Aorta (tissue), 5 donors: ENCODE measurements at places on chromosomes 7 and 10. TPM values are rescaled to one million over a fixed set of nuclear protein-coding genes. Genes with fewer than 3 reads are reported as not detected.

DNA sequence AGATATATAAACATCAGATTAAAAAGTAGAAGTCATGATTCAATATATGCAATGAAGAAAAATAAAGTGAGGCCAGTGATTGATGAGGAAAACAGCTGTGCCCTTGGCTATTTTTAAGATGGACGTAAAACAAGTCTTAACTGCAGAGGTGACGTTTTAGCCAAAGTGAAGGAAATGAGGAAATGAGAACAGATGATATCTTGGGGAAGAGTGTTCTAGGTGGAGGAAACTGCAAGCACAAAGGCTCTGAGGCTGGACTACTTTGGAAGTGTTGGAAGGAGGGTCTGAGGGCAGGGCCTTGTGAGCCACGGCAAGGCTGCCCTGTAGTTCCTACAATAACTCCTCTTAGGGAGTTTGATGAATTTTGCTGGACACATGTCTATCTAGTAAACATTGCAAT is 140.5 kb upstream of the AKR1E2 start:
- no peak for DNase-seq

DNA sequence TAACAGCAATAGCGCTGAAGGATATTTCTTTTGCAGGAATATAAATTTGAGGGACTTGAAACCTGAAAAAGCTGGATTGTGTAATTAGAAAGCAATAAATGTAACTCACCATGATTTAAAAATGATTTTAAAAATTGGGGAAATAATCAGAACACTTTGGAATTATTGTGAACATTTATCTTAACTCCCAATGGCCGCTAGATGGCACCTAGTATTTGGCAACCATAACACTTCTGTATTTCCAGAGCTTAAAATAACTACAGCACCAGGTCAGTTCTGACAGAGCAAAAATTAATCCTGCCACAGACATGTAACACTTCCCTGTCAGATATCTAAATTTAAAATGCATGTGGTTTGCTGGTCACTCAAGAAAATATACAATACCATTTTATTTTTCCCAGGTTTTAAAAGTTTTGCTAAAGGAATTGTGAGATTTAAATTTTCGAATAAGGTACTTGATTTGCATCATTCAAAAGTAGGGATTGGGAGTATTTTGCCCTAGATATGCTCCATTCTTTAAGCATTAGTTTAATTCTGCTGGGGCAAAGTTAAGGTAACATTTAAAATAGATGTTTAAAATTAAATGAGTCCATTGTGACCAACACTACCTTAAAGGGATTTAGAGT is 144.5 kb downstream of the PPP1R3A start:
- no peak for DNase-seq

GRCh38 chr10:24651923-24652322 is 71.8 kb downstream of the ARHGAP21 start:
- no peak for DNase-seq

GRCh38 chr10:98256692-98257091 is 11.3 kb downstream of the LOXL4 start:
- no peak for DNase-seq

DNA sequence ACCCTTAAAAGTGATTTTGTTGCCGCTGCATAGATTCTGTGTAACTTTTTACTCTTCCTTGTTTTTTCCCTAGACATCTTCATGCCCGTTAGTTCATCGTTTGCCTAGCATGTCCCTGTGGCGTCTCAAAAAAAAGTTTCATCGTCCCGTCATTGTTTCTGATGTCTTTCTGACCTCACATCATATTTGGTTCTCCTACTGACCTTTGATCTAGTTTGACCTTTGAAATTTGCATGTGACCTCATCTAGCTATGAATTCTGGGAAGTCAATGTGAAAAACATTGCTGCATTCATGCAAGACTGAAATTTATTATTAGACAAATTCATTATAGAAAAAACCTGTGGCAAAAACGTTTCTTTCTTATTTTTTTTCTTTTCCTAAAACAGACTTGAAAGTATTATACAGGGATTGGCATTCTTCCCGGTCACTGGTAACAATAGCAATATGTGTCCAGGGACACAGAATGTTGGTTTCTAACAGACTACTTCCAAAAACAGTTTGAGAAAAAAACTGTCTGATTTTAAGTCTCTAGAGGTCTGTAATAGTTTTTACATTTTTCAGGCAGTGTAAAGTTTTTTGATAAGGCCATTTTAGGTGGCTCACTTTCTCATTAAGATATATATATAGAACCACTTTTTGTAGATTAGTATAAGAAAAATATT is 280.9 kb downstream of the USP6NL start:
- no peak for DNase-seq

DNA sequence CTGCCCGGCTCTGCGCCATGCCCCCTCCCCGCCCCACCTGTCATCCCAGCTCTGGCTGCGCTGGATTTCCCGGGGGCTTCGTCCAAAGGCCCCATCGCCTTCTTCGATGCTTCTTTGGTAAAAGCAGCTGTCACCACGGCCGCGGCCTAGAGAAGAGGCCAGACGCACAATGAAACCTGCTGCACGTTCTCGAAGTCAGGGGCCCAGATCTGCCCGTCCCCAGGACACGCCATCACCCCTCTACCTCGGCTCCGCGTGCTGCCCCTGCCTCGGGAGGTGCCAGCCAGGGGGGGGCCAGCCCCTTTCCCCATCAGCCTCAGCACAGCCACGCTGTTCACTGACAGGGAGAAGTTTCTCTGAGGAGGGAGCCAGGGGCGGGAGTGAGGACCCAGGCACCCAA is 6.8 kb downstream of the GIGYF1 start:
- DNase-seq, result no peak

DNA sequence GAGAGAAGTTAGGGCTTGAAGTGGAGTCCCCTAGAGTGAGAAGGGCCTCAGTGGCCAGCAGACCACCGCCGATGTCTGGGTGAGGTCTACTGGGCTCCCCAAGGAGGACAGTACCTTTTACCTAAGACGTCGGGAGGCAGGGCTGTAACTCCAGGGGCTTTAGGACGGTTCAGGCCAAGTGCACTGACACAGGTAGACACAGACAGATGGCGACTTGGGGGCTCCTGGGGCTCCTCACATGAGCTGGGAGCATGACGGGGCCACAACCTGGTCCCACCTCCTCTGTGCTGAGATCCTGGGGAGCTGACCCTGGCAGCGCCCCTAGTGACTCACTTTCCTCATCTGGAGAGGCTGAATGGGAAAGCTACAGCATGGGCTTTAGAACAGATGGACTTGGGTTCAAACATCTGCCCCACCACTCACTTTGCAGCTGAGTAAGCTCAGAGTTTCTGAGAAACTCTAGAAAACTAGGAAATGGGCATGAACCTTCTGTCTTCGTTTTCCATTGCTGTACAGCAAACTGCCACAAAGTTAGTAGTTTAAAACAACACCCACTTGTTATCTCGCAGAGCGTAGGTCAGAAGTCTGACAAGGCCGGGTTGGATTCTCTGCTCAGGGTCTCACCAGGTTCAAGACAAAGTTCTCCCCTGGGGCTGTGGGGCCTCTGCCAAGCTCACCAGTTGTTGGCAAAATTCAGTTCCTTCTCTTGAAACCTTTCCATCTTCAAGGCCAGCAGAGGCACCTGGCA is 4.7 kb upstream of the COMTD1 start:
- DNase-seq, result no peak

DNA sequence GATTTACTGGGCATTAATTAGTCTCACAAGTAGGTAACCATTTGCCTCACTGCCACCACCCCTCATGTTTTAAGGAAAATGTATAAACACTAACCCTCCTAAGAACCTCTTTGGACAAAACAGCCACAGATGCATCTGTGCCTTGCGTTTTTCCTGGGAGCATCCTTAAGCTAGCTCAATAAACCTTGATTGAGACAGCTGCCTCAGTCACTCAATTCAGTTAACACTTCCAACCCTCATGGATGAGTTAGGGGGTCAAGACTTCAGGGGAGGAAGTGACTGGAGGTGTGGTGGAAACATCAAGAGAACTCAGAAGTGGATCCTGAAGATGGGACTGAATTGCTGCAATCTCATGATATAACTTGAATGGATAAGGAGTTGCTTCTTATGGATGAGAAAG is 31.5 kb downstream of the CUL2 start:
- DNase-seq, result no peak

DNA sequence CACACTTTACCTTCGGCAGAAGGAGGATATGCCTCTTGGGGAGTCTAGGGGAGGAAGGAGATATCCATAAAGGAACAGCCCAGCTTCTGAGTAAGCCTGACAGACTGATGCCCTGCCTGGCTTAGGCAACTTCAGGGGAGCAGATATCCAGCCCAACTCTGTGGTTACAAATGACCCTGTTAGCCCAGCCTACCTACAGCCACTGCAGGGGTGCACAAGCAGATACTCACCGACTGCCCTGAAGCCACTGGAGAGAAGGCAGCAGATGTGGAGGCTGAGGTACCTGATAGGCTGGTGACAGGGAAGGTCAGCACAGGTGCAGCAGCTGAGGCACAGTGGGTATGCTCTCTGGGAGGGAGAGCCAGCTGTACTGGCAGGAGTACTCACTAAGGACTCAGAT is 770.2 kb downstream of the GRID1 start:
- no peak for DNase-seq

- DNase-seq, result peak; percentile 33
These were observed 26.6 kb downstream of the CDNF start for GRCh38 chr10:14810969-14811953.

GRCh38 chr7:123484199-123484598 is 50.2 kb downstream of the IQUB start:
- no peak for DNase-seq

DNA sequence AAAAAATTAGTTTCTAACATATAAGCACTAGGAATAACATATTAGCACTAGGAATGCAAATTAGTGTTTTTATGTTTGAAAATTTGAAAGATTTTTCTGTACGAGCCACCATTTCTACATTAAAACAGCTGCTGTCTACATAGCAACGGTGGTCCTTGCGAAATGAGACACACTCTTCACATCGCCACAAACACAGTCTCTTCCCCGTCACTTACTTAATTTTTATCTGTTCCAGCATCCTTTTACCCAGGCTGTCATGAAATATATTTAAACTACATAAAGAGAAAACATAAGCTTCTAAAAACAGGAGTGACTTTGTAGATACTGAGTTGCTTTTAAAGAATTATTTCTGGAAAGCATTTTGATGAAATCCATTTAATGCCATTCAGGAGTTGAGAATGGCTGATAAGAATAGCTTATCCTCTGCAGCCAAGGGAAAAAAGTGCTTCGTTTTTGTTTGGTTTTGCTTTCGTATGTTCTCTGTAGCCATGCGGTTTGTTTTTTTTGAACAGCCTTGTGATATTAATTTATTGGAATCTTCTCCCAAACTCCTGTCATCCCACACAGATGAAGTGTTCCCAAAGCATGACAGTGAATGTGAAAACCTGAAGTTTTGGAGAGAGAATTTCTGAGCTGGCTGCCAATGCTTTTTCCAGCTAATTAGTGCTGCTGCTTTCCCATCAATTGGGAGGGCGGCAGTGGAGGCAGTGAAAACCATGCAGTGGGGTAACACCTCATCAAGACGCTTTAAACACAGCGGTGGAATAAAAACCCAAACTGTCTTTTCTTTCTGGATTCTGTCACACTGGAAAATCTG is 603.7 kb upstream of the ADARB2 start:
- DNase-seq, result no peak

DNA sequence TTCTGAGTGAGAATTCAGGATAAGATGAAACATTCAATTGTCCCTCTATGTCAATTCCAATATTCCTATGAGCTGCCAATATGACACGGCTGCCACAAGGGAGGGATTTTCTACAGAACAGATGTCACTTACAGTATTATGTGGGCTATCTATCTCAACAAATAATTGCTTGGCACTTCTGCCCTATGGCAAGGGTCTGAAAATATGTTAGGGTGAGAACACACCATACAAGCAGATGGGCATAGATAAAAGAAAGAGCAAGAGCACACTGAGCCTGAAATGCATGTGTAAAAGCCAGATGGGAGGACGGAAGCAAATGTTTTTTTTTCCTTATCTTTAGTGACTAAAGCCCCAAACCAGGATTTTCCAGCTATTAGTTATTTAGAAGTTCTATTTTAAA is 70.1 kb upstream of the TFEC start:
- DNase-seq, result no peak

- no peak for DNase-seq
These were observed 17.1 kb downstream of the SMKR1 start for GRCh38 chr7:129519464-129519863.

DNA sequence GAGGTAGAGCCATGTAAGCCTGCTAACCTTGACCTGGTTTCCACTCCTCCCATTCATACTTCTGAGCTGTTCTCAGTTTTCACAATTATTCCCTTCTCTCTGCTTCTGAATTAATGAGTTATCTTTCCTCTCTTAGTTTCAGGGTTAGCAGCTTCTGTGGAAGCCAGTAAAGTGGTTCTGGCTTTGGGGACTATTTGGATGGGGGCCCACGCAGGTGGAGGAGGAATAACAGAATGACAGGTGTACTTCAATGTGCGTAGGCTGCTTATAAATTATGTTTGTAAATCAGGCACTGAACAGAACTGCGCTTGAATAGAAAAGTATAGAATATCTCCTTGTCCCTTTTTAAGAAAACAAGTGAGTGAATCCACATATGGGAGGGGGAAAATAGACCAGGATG is 128.9 kb upstream of the GAD2 start:
- no peak for DNase-seq

GRCh38 chr10:68721673-68722335 is 765 bp downstream of the CCAR1 start:
- no peak for DNase-seq

DNA sequence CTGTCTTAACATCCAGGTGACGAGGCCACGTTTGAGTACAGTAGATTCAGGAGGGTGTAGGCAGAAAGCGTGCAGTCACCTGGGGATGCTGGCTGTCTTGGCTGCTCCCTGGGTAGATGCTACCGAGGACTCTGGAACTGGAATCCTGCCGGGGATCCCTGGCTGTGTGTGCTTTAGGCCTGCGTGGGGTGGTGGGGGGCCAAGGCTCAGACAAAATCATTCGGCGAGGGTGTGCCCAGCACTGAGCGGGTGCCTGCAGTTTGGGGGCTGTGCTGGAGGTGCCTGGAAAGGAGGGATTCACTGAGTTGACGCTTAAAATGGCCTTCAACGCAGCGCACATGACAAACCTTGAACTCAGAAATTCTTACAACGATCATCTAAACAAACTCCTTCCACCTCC is 93.5 kb upstream of the PODXL start:
- peak; percentile 66 for DNase-seq

ADRA2A gene
- total RNA-seq, result 11.5 TPM

POLR2J3 gene
- 69.9 TPM for total RNA-seq

PRPF18 gene
- total RNA-seq, result 21.6 TPM

ADCYAP1R1 gene
- 6.1 TPM for total RNA-seq

PWWP2B gene
- 8.7 TPM for total RNA-seq
